Nucleus accumbens (tissue), 56 donors: ENCODE measurements at places on chromosomes 1 and 21.

DNA sequence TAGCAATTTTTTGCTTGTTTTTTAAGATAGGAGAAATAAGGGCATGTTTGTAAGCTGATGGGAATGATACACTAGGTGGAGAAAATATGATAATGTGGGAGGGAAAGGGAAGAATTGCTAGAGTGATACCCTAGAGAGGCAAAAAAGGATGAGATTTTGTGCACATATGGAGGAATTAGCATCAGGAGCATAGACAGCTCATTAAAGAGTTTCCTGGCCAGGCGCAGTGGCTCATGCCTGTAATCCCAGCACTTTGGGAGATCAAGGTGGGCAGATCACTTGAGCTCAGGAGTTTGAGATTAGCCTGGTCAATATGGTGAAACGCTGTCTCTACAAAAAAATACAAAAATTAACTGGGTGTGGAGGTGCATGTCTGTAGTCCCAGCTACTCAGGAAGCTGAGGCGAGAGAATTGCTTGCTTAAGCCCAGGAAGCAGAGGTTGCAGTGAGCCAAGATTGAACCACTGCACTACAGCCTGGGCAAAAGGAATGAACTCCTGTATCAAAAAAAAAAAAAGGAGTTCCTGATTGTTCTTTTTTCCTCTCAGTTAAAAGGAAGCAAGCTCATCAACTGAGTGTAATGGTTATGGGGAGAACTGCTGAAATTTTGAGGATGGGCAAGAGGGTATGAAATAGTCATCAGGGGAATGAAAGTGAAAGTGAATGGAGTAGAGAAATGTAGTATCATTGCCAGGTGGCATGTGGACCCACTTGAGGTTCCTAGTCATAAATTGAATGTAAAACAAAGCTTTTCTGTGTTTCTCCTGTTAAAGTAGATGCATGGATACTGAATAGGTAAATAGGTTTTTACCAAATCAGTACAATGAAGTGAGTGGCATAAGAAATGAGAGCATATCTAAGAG lies 35.5 kb downstream of the SH3GLB1 start:
- DNase-seq: no peak

DNA sequence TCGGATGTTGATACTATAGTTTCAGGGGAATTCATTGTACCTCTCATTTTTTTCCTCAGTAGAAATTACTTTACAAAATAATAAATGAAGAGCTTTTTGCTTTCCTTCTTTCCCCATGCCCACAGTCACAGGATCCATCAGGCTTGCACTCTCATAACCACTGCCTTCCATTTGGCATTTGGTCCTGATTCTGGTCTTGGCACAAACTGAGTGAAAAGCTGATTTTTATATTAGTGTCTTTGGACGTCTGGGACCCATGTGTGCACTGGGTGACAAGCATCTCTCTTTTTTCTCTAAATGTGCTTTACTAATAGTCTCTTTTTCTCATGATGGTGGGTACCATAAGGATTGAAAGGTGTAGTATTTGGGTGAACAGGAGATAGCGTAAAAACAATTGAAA lies 2.8 kb downstream of the ELAVL4 start:
- no peak for DNase-seq

DNA sequence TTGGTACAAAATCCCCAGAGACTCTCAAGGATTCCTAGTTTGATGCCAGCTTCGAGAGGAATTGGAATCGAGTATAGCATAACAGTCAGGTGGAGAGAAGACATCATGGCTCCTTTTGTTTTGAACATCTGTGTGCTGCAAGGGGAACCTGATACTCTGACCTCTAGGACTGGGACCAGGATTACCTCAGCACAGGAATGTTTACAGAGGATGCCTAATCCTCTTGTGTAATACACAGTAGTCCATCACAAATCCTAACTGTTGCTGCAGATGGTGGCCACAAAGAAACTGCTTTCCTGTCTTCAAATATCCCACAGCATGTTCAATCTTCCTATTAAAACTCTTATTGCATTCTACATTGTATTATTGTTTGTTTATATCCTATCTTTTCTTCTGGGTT lies 111.8 kb upstream of the PRMT6 start:
- no peak for DNase-seq

- DNase-seq: no peak
Observed at GRCh38 chr21:41519806-41520559, 12.0 kb upstream of the TMPRSS2 start.

GRCh38 chr1:7043719-7044535 lies 258.7 kb downstream of the CAMTA1 start:
- DNase-seq: no peak

DNA sequence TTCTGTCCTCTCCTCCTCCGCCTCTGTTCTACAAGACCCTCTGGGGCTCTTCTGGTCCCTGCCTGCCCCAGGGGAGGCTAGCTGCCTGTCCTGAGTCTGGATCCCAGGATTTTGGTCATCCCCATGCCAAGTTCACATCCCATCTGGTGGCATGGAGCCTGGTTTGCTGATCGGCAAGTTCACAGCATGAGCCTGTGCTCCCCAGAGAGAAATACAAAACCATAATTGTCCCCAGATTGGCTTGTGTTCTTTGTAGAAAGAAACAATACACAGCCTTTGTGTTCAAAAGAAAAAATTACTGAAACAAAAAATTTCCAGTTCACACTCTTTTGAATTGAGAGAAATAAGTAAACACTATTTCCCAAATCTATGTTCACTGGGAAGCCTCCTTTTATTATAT lies 149.4 kb upstream of the ZC3H12A start:
- DNase-seq: peak; percentile 63

GRCh38 chr1:237478842-237479241 lies 411.9 kb downstream of the ZP4 start:
- no peak for DNase-seq

DNA sequence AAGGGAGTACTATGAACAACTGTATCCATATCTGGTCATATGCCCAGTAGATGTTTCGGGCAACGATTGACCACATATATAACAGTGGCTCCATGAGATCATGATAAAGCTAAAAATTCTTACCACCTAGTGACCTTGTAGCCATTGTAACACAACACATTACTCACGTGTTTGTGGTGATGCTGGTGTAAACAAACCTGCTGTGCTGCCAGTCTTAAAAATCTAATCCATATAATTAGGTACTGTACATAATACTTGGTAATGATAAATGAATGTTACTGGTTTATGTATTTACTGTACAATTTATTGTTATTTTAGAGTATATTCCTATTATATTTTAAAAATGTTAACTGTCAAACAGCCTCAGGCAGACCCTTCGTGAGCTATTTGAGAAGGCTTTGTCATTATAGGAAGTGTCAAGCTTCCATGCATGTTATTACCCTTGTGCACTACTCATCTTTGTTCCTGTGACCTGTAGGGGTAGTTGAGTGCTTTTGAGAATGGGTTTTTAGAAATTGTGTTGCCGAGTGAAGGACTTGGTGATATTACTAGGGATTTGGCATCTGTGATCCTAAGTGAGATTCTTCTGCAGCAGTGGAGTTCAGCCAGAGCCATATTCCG lies 23.6 kb downstream of the DIP2A start:
- DNase-seq: no peak

- DNase-seq: no peak
Observed at GRCh38 chr1:58964880-58965279, 181.0 kb upstream of the JUN start.

GRCh38 chr1:30761381-30762151 lies 4.0 kb upstream of the LAPTM5 start:
- no peak for DNase-seq

DNA sequence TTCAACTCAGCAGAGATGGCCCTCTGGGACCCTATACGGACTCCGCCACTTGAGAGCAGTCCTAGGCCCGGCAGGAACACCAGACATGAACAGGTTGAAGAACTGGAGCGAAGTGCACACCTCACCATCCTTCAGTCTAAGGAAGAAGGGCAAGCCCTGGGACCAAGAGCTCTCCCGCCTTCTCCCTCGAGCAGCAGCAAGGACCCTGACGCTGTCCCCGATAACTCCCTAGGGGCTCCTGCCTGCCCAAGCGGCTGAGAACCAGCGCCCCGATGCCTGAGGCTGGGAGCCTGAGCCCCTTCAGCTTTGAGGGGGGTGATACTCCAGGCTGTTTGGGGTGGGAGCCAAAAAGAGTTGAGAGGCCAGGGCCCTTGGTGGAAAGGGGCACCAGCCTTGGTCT lies 10.2 kb downstream of the TMEM81 start:
- DNase-seq: no peak
